ENCODE measurements at places on chromosomes 3 and 15. TPM values are rescaled to one million over a fixed set of nuclear protein-coding genes. Genes with fewer than 3 reads are reported as not detected.

GRCh38 chr15:95503640-95504225, 826.8 kb upstream of the NR2F2 start:
- DNase-seq = no peak

CELF6 gene
- 0.03 TPM for polyA plus RNA-seq

DNA sequence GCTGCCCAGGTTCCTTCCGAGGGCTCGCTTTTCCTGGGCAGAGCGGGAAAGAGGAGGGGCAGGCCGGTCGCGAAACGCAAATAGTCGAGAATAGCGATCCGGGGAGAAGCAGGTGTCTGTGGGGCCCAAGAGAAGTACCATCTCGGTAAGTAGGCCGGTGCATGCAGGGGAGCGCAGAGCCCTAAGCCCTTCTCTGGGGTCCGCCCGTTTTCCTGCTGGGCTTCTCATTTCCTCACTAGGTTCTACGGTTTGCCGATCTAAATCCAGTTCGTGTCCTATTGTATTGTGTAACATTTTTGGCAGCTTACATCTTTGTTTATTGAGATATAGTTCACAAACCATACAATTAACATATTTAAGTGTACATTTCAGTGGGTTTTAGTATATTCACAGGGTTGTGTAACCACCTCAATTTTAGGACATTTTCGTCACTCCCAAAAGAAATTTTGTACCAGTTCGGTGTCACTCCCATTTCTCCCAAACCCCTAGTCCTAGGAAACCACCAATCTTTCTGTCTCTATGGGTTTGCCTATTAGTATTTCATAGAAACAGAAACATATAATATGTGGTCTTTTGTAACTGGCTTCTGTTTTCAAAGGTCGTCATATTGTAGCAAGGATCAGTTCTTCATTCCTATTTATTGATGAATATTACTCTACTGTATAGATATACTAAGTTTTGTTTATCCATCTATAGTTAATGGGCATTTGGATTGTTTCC, 6.8 kb upstream of the TRIM69 start:
- no peak for DNase-seq

- no peak for DNase-seq
Measured at GRCh38 chr3:104901396-104901795, 465.3 kb upstream of the ALCAM start.

GPR62 gene
- not detected for polyA plus RNA-seq

DNA sequence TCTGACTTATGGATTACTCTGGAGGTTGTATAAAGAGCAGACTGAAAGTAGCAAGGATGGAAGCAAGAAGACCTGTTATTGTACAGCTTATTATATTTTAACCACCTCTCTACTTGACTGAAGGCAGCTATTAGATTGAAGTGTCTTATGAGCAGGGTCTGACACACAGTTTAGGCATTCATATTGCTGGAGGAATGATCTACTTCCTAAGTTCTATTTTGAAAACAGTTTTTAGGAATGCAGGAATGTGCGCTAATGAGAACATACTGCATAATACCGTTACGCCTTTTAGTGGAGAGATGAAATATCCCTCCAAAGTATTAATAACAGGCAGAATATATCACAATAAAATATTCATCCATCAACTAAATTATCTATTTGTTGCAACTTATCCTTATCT, 193.3 kb downstream of the ISL2 start:
- DNase-seq = no peak

Measured in foreskin keratinocyte (primary cell).